ENCODE measurements at places on chromosomes 2 and 18.

GRCh38 chr18:9596226-9596625, 18.1 kb downstream of the PPP4R1 start:
- no peak for DNase-seq

DNA sequence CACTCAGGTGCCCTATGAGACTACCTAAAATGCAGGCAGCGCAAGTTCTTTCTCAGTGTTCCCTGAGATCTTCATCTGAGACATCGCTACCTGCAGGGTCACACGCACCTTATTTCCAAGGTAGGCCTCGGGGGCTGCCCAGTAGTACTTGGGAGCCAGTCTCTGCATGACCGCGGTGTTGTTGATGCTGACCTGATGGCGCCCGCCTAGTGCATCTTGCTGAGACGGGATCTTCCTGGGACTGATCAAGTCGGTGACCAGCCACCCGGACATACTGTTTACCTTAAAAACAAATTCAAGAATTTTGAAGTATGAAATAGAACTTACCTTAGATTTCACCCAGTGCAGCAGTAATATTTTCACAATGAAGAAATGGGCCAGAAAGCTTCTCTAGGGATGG, 80.1 kb downstream of the LAMA1 start:
- DNase-seq, result no peak

DNA sequence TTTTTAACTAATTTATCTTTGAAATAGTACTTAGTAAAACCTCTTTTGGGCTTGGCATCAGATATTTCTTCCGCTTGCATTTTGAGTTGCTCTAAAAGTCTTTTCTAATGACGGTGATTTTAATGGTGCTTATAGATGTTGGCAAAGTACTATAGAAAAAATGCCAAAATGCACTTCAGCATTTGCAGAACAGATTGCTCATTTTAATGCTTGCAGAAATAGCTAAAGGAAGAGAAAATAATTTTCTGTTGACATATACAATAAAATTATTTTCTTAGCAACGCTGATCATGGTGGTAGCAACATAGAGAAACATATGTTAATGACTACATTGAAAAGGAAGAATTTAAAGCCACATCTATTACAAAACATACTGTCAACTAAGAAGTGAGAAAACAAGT, 170.7 kb downstream of the STK39 start:
- DNase-seq, result no peak

- DNase-seq, result no peak
Observed at GRCh38 chr2:40450066-40450795, 1.7 kb downstream of the SLC8A1 start.

DNA sequence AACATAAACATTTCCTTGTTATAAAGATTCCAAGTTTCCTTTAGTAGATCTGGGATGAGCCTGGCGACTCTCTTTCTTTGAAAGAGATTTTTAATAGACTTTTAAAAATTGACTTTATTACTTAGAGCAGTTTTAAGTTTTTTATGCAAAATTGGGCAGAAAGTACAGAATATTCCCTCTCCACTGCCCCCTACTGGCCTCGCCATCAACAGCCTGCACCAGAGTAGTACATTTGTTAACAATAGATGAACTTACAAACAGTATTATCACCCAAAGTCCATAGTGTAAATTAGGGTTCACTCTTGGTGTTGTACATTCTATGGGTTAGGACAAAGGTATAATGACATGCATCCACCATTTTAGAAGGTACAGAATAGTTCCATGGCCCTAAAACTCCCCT, 3.9 kb downstream of the MAP3K19 start:
- DNase-seq, result peak; percentile 45

DNA sequence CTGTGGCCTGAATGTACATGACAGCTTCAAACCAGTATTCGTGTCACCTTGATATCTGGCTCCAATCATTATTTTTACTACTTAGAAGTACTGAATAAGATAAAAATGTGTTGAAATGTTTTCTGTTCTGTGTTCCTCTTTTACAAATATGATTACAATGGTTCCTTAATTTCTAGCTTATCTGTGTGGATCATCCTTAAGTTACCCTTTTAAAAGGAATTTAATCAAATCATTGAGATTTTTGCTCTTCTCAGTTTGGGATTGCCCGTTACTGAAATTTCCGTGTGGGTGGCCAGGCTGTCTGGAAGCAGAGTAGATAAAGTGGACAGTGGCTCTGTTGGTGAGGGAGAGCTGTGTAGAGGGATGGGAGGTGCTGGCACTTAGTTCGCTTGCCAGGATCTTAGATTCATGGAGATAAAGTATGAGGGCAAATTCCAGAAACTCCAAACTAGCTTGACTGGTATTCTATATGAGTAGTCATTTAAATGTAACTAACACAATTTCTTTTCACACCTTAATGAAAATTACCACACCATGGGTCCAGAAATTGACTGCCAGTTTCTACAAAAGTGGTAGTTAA, 27.4 kb upstream of the SAG start:
- no peak for DNase-seq

DNA sequence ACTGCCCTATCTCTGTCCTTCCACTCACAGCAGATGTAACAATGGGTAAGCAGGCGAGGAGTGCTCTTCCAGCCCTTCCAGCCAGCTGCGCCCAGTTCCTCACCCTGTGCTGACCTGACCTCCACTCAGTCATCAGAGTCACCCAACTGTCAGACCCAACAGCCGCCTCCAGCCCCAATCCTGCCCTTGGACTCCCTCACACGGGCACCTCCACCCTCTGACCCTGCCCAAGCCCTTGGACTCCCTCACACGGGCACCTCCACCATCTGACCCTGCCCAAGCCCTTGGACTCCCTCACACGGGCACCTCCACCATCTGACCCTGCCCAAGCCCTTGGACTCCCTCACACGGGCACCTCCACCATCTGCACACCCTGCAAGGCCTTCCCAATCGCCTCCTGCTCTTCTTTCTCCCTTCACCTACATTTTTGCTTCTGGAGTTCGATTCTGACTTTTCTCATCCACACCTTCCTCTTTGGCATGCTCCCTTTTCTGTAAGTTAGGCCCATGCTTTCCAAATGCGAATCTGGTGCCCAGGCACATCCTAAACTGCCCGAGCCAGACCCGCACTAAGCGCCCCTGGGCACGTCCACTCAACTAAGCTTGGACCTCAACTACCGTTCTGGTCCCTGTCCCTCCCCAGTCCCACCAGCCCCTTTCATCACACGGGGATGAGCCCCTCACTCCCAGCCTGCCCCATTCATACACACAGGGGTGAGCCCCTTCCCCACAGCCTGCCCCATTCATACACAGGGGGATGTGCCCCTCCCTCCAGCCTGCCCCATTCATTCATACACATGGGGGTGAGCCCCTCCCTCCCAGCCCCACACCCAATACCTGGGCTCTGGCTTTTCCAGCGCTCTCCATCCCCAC, 15.9 kb downstream of the EIPR1 start:
- DNase-seq, result no peak

DNA sequence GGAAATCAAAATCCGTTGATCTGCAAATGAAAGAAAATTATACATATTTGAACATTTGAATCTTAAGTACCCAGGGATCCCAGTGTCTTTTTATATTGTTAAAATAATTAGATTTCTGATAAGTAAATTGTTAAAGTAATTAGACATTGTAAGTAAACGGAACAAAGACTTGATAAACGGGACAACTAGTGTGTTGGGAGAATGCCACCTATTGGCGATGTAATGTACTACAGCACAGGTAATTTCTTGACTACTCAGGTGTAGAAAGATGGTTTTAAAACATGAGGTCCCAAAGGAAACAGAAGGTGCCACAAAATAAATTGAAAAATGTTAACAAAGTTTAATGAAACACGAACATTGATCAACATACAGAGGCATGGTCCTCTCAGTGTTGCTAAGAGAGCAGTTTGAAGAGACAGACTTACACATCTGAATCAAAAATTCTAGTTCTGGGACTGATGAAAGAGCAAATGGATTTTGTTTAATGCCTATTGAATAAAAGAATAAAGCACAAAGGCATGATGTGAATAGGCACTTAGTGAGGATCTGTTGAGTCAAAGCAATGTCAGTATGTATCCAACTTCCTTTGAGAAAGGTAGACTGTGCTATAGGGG, 103.4 kb upstream of the RASGRP3 start:
- DNase-seq, result peak; percentile 14

DNA sequence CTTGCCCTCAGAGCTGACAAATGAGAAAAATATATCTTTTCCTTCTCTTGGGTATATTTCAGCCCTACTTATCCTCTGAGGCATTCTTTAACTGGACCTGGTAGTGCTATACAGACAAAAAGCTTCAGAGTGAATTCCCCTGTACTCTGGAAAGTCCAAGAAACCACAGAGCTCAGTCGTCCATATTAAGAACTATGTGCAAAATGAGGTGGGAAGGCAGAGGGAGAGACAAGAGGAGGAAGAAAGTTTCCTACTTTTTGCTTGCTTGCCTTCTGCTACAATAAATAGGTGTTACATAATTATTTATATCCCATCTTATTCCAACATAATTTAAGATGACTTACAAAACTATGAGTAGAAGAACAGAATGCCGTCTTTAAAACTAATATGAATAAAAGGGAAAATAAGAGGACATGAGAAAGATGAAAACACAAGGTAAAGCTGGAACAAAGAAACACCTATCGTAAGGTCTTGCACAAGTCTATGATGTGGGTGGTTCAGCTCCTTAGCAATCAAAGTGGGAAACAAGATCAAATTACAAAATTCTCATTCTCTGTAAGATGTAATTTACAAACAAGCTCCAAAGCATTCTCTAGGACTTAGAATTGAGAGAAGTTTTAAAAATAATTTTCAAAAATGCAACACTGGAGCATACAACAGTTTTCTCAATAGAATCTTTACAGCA, 97.9 kb downstream of the BAZ2B start:
- no peak for DNase-seq

- DNase-seq, result no peak
Observed at GRCh38 chr18:28736223-28736622, 559.3 kb upstream of the CDH2 start.

DNA sequence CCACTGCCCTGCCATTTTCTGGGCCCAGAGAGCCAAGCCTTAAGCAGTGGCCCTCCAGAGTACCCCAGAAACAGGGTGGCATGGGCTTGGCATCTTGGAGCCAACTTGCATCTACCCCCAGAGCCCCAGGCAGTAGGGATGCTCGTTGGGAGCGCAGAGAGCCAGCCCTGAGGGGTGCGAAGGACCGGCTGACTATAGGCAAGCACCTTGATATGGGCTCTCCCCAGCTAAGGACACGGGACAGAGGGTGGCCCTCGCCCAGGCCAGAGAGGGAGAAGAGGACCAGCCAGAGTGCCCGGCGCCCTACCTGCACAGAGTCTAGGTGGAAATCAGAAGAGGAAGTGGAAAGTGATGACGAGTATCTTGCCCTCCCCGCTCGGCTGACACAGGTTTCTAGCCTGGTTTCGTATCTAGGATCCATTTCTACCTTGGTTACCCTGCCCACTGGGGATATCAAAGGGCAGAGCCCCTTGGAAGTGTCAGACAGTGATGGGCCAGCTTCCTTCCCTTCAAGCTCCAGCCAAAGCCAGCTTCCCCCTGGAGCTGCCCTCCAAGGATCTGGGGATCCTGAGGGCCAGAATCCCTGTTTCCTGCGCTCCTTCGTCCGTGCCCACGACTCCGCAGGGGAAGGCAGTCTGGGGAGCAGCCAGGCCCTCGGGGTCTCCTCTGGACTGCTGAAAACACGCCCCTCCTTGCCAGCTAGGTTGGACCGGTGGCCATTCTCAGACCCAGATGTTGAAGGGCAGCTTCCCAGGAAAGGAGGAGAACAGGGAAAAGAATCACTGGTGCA, 16.2 kb downstream of the CEP68 start:
- DNase-seq, result no peak

DNA sequence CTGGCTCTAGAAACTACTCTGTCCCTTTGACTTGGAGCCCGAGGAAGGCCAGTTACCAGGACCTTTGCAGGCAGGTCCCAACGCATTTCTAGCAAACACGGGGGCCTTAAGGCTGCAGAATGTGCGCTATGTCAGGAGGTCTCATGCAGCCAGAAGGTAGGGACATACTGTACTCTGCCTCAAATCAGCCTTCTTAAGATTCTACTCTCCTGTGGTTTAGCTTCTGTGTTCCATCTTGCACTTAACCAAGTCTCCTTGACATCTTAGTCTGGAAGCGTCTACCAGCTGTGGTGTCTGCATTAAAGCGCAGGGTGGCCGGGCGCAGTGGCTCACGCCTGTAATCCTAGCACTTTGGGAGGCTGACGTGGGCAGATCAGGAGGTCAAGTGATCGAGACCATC, 65.5 kb downstream of the STEAP3 start:
- no peak for DNase-seq

- DNase-seq, result no peak
Observed at GRCh38 chr18:1412655-1413322, 508.1 kb downstream of the ADCYAP1 start.

- DNase-seq, result no peak
Observed at GRCh38 chr2:74457129-74457548, 1.1 kb upstream of the WBP1 start.

- no peak for DNase-seq
Observed at GRCh38 chr2:47946593-47946992, 40.3 kb upstream of the FBXO11 start.

DNA sequence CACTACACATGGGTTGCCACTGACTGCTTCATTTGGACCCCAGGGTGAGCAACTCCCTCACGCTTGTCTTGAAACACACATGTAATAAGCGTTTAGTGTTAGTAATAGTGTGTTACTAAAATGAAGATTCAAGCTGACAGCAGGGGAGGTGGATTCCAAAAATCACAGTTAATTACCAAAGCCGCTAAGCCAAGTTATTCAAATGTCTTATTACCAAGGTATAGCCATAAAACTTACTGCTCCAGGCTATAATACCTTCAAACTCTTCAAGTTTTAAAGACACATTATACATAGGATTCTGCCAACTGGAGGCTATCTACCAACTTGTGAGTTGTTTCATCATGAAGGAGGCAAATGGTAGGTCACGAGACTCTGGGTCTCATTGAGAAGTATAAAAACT, 2.9 kb downstream of the LPIN2 start:
- DNase-seq, result no peak

GRCh38 chr2:21328177-21328576, 204.4 kb downstream of the TDRD15 start:
- DNase-seq, result no peak

DNA sequence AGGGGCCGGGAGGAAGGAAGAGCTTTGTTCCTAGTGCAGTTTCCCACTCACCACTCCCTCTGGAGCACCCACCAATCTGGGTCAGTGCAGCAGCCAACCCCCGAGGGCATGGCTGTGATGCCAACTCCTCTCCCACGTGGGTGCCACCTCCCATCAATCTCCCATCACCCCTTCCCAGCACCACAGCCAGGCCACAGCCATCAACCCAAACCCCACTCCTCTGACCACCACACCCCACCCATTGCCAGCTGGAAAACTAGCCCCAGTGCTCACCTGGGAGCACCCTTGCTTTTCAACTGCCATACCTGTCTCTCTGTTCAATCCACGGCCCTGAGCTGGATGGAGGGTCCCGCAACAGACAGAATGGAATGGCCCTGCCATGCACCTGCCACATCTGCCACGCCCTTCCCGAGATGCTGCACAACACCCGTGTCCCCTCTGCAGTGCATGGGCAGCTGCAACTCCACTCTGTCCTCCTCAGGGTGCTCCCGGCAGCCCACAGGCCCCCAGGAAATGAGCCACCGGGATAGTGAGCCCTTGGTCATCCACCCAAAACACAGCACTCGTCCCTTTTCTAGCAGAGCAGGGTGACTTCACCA, 112.4 kb upstream of the ID2 start:
- DNase-seq, result no peak

GRCh38 chr18:13221869-13222855, 3.6 kb downstream of the LDLRAD4 start:
- DNase-seq, result no peak

Measured in stimulated activated naive CD8-positive, alpha-beta T cell treated with anti-CD3 and anti-CD28 coated beads, Interleukin-15, Interleukin-2, amounts not matched to agents 100 U/mL and 50 U/mL, for 24 hours (primary cell).